ENCODE measurements at places on chromosomes 12 and 14. TPM values are rescaled to one million over a fixed set of nuclear protein-coding genes. Genes with fewer than 3 reads are reported as not detected.

DNA sequence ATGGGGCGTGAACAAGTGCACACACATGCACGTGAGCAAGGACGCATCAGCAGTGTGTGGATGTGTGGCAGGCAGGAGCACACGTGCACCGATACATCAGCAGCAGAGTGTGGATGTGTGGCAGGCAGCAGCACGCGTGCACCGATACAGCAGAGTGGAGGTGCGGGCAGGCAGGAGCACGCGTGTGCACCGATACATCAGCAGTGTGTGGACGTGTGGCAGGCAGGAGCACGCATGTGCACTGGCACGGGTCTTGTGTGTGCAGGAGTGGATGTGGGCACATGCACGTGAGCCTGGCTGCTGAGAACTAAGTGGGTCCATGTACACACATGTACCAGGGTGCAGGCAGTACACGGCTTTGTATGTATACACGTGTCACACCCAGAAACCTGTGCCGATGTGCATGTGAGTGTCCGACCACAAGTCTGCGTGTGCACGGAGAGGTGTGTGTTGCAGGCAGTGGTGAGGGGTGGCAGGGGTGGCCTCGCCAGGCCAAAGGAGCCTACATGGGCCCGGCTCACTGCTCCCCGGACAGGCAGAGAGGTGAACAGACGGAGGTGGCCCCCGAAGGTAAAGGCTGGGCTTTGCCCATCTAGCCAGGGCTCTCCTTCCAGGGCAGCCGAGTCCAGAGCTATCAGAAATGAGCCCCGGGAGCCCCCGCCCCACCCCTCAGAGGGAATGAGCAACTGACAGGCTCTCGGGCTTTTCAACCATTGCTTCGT is 53.9 kb downstream of the RFLNA start:
- no peak for DNase-seq

DNA sequence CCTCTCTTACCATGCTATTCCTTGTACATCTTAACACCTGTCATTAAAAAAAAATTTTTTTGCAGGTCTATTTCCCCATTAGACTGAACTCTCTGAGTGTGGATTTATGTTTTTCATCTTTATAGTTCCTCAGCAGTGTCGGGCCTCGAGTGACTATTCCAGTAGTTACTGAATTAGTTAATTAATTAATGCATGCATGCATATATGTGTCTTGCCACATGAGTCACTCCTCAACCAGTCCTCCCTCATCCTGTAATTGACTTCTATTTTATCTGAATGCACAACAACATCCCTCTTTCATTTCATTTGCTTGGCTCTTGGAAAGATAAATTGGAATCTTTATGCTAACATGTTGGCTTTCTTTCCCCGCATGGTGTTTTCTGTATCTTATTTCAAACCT is 35.6 kb downstream of the ERG28 start:
- DNase-seq, result no peak

Gene TAS2R20
- polyA plus RNA-seq, result 2.3 TPM

Gene MIPOL1
- 12.1 TPM for polyA plus RNA-seq

DNA sequence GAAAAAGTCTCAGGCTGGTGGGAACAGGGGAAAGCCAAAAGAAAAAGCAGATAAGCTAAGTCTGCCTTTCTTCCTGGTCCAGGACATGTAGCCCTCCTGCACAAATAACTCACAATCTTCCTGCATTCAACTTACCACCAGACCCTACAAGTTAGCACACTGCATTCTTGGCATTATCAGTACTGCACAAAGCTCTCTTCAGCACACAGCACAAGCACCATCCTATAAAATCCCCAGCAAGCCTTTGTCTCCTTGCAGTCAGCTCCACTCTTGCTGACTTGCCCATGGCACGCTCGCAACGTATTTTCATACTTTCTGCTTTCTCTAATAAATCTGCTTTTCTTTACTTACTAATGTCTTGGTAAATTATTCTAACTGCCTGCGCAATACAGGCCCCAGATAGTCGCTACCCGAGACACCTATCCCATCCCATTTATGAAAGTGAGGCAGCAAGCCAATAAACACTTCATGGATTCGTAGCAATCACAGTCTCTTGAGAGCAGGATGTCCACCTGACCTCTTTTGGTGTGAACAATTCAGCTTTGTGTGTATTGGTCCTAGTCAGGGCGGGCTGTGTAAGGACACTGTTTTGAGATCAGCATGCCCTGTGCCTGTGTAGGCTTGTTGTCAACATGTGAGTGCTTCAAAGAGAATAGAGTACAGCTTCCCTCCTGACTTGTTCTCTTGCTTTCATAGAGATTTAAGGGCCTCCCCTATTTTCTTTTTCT is 49.0 kb downstream of the TMEM117 start:
- DNase-seq, result no peak

- no peak for DNase-seq
Measured at GRCh38 chr14:61460718-61461611, 139.6 kb downstream of the PRKCH start.

- no peak for DNase-seq
Measured at GRCh38 chr14:99794151-99794780, 1.1 kb downstream of the EML1 start.

Gene TCL1A
- 0.54 TPM for polyA plus RNA-seq

DNA sequence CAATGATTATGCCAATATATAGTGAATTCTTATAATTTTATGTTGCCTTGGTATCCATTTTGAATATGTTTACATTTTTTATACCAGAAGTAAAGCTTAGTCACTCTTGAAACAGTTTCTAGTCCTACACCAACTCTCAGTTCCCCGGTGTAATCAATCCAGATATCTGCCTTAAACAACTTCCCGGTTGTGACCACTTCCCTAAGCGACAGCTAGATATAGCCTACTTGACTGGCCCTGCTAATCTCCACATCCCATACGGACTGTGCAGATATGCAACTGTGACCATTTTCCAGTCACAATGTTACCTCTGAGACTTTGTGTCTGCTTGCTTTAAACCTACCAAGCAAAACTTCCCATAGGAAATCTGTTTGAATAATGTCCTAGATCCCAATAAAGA is 1551.5 kb upstream of the SEL1L start:
- DNase-seq, result no peak

Gene PA2G4
- 148 TPM for polyA plus RNA-seq

DNA sequence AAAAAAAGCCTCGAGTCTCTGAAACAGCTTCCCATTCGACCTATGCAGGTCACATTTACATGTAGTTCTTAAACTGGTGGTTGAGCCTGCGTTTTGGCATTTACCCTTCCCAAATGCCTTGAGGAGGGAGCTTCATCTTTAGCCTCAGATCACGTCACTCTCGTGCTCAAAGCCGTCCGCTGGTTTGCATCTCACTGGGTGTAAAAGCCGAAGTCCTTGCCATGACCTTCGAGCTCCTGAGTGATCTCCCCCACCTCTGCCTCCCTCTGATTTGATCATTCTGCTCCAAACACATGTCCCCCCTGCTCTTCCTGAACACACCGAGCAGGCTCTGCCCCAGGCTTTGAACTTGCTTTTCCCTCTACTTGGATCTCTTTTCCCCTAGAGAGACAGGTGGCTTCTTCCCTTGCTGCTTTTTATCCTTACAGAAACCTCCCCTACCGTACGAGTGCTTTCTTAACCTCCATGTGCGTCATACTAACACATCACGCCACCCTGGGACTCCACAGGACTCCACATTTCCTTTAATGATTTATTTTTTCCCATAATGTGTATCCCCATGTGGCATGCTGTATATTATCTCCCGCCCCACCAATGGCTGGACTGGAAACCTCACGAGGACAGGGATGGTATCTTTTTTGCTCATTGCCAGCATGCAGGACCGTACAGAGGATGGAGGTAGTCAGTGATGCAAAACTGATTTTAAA is 610.7 kb downstream of the VRK1 start:
- DNase-seq, result no peak

GRCh38 chr12:19829100-19829853 is 390.0 kb downstream of the AEBP2 start:
- DNase-seq, result no peak

- no peak for DNase-seq
Measured at GRCh38 chr12:83622205-83622604, 935.5 kb downstream of the TMTC2 start.

DNA sequence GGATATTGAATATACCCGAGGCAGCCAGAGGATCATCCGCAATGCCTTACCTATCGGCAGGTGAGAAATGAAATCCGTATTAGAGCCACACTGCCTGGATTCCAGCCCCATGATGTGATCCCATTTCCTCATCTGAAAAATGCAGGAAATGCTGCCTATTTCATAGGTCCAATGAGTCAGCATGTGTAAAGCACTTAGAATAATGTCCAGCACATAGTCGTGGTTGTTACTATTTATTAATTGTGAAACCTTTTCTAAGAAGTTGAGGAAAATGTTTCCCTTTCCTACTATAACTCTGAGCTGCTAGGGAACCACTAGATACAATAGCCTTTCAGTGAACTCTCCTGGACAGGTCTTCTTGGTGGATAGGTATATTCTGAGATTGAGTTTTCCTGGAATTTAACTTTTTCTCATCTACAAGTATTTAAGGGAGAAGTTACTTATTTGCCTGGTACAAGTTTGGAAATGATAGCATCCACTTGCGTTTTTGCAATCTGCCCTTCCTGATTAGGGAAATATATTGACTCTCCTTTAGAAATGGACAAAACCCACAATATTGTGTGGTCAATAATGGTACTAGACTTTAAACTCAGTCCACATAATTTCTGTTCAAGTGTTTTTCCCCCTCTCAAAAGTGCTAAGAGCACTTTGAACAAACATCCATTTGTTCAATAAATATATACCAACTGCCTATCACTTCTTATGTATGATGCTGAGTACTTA is 12.2 kb downstream of the POLR3B start:
- DNase-seq, result no peak

Gene KRT2
- polyA plus RNA-seq, result not detected

Gene PARPBP
- 12.9 TPM for polyA plus RNA-seq

DNA sequence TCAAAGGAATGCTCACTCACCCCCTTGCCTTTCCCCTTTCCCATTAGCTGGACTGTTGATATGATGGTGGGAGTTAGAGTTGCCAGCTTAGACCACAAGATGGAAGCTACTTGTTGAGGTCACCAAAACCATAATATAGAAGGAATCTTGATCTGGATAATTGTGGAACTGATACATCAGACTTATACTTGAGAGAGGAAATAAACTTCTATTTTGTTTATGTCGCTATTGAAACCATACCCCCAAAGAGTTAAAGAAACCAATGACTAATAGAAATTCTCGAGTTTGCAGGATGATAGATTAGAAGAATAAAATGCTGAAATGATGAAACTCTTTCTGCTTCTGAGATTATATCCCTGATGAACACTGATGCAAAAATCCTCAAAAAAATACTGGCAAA is 37.9 kb downstream of the TDG start:
- no peak for DNase-seq

Gene NRDE2
- polyA plus RNA-seq, result 20.4 TPM

DNA sequence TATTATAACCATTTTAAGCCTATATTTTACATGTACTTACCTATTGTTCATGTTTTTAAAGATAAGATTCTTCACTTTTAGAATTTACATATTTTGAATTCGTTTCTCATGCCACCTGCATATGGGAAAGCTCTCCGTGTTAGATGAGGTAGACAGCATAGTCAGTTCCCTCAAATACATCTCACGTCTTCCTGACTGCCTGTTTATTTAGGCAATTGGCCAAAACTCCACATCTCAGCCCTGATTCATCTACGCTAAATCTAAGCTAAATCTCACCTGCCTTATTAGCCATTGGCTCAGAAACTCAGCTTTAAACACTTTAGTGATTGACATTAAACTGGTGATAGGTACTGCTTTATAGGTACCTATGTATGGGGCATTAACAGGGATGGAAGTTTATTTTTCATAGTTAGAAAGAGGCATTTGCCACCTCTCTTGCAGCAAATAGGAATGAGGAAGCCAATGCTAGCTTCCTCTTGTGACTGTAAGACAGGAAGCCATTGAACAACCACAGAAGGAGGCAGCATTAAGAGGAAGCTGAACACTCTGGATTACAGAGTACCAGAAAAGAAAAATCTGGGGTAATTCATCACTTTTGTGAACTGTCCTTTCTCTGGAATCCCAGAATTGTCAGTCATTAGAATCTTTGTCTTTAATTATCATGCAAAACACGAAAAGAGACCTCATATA is 111.9 kb downstream of the LRFN5 start:
- DNase-seq, result no peak

Gene CELA1
- polyA plus RNA-seq, result not detected

GRCh38 chr12:71021491-71021890 is 101.0 kb upstream of the PTPRR start:
- DNase-seq, result no peak

Gene PTCSC3
- 0.46 TPM for polyA plus RNA-seq

Gene GPR137C
- polyA plus RNA-seq, result 11.5 TPM

Gene IRAK3
- polyA plus RNA-seq, result 2.8 TPM

Gene SERPINA10
- 0.28 TPM for polyA plus RNA-seq

DNA sequence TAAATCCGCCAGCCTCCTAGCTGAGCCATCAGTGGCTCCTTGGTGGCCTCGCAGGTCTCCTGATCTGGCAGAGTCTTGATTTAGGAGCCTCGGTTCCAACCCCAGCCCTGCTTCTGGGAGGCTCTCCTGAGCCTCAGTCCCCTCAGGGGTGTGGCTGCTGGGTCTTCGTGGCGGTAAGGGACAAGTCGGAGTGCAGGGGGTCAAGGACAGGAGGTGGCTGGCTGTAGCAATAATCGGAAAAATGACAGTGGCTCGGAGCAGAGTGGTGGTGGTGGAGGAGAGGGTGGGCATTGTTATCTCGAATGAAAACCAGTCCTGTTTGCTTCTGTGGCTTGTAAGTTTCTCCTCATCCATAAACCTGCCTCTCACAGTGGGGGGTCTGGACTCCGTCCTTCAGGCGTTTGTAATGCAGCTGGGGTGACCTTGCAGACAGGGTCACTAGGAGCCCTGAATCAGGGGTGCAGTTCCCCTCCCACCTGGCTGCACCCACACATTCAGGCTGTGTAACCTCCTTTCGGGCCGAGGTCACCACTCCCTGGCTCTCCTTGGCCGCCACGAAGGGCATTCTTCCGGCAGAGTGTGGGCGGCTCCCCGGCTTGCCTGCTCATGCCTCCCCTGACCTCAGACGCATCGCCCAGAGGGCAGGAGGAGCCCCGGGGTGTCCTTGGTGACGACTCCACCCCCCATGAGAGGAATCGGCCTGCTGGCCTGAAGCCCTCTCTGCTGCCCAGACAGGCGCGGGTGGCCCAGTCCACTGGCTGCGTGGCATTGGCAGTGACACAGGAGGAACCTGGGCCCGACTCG is 8.1 kb downstream of the BCL7A start:
- no peak for DNase-seq

DNA sequence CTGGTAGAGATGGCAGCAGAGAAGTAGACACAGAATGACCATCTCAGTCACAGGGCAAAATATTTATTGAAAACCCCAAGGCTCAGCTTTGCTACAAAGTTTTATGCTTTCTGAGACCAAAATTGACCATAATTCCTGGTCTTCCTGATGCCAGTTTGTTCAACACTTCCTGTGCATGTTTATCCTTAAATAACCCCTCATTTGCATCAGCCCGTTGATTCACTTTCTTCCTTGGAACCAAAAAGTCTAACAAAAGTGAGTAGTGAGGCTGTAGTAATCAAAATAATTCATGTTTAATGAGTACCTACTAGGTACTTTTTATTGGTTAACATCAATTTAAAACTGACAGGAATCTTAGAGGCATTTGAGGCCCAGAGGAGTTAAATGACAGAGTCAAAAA is 51.7 kb downstream of the TRHDE start:
- DNase-seq, result no peak
